ENCODE measurements at places on chromosomes 11 and 22.

GRCh38 chr11:93537767-93538261, 5.4 kb downstream of the SMCO4 start:
- peak; percentile 76 for DNase-seq

DNA sequence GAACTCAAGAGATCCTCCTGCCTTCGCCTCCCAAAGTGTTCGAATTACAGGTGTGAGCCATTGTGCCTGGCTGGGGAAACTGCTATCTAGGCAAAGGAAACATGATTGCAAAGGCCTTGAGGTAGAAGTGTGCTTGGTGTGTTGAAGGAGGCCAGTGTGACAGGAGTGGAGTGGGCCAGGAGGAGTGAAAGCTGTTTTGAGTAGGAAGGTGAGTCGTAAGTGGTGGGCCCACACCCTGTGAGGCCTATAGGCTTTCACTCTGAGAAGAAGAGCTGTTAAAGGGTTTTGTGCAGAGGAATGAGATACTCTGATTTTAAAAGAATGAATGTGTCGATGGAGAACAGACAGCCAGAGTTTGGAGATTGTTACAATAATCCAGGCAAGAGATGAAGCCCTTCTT, 43.4 kb downstream of the WEE1 start:
- peak; percentile 10 for DNase-seq

DNA sequence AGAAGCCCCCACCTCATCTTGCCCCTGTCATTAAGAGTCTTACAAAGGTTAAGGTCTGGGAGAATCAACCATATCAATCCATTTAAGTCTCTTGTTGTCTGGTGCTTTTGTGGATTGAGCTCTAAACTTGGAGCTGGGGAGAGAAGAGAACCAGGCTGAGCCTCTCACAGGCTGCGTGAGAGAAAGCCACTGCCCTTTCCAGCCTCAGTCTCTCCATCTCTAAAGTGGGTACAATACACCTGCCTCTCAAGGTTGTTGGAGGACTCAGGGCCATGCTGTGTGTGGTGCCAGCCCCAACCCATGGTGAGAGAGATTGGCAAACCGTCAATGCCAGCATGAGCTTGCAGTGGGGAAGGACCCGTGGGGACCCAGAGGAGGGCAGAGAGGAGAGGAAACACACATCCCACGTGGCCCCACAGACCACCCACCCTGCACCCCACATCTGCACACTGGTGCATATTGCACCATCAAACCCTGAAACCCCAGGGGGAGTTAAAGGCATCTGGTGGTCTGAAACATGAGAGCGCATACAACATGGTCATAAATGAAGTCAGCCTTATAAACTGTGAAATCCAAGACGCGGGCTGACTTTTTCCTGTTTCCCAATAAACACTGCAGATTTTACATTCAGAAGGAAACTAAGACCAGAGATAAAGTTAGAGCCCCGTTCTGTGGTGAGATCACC, 27.5 kb upstream of the FBLN1 start:
- no peak for DNase-seq

- no peak for DNase-seq
These were observed 4.0 kb downstream of the YPEL4 start for GRCh38 chr11:57645689-57646085.

DNA sequence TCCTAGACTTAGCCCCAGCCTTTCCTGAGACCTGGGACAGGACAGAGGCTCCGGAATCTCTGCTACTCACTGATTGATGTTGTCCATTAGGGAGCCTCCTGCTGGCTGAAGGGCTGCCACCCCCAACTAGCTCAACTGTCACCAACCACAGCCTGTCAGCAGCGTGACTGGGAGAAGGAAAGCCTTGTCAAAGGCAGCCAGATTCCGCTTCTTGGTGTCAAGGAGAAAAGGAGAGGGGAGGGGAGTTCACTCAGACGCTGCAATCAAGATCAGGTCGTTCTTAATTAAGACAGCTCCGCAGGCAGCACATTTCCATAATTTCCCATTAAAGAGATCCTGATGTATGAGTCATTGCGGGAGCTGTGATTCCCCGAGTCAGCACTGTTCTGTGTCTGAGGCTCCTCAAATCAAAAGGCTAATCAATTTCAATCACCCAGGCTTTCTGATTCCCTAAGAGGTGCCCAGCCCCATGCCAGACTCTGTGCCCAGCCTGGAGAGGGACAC, 152.8 kb upstream of the ZBED5 start:
- DNase-seq = peak; percentile 48

DNA sequence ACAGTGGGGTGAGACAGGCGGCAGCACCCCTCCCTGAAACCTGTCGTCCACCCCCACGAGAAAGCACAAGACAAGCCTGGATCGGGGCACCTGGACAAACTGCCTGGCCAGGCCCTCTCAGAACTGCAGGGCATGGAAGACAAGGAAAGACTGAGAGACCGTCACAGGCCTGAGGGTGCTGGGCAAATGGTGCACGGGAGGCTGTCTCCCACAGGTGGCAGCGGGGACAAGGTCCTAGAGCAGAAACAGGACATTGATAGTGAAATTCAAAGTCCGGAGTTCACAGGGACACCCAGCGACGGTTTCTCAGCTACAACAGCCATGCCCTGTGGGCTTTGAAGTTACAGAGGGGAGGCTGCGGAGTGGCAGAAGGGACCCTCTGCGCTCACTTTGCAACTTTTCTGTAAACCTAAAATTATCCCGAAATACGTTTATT, 20.6 kb downstream of the DRD4 start:
- no peak for DNase-seq

DNA sequence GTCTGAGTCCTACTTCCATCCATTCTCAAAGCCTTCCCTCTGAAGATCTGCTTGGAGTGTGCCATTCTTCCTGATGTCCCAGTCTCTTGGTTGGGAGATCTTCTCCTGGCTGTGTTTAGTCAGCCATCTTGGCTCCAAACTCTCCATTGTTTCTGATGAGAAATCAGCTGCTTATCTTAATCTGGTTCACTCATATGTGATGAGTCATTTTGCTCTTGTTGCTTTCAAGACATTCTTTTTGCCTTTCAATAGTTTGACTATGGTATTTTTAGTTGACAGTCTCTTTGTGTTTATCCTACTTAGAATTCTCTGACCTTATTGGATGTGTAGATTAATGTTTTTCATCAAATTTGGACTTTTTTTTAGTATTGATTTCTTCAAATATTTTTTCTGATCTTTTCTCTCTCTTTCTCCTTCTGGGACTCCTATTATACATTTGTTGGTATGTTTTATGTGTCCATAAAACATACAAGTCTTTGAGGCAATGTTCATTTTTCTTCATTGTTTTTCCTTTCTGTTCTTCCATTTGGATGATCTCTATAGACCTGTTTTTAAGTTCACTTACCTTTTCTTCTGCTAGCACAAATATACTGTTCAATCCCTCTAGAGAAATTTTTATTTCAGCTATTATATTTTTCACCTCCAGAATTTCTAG, 77.2 kb upstream of the CLPB start:
- DNase-seq = no peak
